Uterine smooth muscle cell (primary cell): ENCODE measurements at places on chromosomes 11 and 22. TPM values are rescaled to one million over a fixed set of nuclear protein-coding genes. Genes with fewer than 3 reads are reported as not detected.

The SEZ6L gene
- not detected in 2 replicates for total RNA-seq

The OR4S2 gene
- total RNA-seq = not detected in 2 replicates

The KCNE3 gene
- 0.22 and 5.2 TPM in 2 replicates for total RNA-seq

The APBB1 gene
- total RNA-seq = 45.4 and 50.5 TPM in 2 replicates
